ENCODE measurements at places on chromosomes 16 and 17.

DNA sequence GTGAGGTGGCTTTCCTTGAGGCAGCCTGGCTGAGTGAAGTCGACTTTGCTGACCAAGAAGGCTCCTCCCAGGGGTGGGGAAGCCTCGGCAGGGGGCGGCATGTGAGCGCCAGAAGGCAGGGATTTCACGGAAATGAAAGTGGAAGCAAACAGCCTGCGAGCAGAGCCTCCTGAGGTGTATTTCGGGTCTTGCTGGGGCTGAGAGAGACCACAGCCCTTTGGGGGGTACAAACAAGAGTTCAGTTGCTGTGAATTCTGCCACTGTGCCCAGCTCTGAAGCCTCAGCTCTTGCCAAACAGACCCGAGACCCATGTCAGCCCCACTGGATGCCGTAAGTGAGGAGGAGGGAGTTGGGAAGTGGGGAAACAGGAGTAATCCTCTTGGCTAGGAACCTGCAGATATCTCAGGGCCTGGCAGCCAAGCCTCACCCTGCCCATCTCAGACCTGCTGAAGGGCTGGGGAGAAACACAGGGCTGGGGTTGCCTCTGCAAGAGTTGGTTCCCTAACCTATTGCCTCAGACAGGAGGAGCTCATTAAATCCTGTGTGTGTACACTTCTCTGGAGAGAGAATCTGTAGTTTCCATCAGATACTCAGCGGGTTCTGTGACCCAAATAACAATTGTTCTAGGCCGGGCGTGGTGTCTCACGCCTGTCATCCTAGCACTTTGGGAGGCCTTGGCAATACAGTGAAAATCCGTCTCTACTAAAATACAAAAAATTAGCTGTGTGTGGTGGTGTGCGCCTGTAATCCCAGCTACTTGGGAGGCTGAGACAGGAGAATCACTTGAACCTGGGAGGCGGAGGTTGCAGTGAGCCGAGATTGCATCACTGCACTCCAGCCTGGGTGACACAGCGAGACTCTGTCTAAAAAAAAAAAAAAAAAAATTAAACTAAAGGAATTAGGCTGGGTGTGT, at the start of gene IFI35:
Gene IFI35 (plus strand): TSS at position 146 of the 913 bp plus-strand sequence. CDS start 164 bp downstream, at position 310.
- DNase-seq: peak; percentile 88

DNA sequence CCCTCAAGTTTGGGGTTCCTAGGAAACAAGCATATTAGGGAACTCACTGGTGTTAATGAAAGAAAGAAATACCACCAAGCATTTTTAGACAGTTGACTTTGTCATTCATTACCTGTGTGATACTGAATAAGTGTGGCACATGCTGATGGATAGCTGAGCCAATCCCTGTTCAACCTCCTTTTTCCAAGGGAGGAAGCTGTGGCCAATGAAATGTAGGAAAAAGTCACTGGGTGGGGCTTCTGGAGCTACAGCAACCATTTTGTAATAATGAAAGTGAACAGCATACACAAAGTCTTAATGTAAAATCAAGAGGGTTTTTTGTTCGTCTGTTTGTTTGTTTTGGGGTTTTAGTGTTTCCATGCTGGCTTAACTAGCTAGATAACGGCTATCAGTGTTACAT, 254.3 kb upstream of the SALL1 start:
- no peak for DNase-seq

DNA sequence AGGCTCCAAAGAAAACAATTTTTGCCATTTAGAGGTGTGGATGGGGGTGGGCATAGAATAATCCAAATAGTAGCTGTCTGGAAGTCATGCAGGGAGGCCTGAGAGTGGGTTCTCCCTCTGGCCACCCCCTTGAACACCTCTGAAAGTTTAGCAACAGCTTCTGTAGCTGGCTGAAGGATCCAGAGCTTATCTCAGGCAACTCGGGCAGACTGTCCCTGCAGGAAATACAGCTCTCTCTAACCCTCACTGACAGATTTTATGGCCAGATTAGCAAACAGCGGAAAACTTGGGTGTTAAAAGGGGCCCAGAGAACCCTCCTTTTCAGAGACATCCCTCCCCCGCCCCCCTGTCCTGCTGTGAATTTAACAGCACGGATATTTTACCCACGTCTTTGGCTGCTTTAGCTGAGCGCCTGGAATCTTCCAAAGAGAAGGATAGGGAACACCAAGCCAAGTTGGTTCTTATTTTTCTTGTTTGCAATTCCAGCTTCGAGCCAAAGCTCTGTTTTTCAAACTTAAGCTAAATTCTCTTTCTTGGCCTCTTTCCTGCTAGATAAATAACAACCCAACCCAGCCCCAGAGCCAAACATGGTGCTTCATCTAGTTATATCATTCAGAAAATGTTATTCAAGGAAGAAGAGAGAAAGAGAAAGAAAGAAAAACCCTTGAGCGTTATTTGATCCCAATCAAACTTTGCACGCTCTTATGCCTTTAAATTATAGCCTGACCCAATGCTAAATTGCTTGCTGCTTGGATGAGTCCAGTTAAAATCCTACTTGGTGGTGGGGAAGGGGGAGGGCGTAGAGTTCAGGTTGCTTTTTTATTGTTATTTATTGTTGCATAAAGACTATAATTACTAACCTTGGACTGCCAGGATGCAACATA, 2.3 kb upstream of the HOXB2 start:
- DNase-seq: no peak

DNA sequence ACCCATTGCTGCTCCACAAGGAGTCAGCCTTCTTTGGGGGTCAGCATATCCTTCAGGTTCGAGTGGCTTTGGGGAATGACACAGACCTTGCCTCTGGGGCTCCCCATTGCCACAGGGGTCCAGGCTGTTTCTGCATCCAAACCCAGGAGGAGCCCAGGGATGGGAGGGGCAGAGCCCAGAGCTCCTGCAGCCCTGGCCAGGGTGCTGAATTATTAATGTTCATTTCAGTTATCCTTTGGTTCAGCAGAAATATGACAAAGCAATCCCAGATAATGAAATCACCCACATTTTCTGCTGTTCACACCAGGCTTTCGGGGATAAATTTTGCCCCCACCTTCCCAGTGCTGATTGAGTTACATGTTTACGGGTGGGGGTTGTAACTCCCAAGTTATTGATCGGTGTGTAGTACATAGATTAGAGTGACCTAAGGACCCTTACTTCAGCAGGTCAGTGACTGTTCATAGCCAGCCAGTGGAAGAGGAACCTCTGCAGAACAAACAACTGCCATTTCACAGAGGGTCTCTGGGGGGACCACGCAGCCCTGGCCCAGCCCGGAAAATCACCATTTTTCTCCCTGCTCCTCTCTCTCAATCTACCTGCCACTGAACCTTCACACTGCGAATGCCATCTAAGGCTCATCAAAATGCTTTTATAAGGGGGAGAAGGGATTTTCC, 240.3 kb upstream of the N4BP1 start:
- DNase-seq: no peak

DNA sequence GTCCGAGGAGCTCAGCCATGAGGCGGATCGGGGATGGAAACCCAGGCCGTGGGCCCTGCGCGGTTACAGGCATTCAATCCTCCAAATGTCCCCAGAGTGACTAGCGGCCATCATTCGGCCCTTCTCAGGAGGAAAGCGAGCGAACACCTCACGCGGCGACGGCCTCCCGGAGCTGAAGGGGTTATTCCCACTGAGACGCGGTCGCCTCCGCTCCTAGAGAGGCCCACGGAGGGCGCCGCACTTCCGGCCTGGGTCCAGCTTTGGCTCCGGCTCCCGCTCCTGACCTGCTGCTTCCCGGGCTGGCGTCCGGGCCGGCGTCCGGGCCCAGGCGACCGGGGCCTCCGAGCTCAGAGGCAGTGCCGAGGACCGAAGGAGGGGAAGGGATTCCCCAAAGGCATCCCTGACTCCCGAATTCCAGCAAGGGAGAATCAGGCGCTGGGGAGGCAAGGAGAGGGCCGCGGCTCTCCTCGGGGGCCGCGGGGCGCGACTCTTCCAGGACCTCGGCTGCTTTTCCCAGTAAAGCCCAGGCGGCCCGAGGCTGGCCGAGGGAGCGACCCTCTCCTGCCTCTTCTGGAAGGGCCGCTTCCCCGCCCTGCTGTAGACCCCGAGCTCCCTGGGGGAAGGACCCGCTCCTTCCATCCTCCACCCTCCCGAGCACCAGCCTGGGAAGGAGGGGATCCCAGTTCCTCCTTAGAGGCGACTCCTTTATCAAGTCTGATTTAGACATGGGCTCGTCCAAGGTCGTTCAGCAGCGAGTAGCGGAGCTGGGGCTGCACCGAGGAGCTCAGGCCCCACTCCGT, 18.6 kb upstream of the ZNF629 start:
- DNase-seq: peak; percentile 94

GRCh38 chr17:65994679-65995078, 197.3 kb downstream of the CEP112 start:
- DNase-seq: no peak

GRCh38 chr16:65510850-65511249, 389.0 kb upstream of the CDH11 start:
- no peak for DNase-seq

GRCh38 chr16:78278056-78278450, 178.6 kb downstream of the WWOX start:
- DNase-seq: no peak

- DNase-seq: no peak
Measured at GRCh38 chr17:13986855-13987254, 82.4 kb upstream of the COX10 start.

GRCh38 chr17:78349891-78350642, 9.8 kb downstream of the SOCS3 start:
- no peak for DNase-seq

DNA sequence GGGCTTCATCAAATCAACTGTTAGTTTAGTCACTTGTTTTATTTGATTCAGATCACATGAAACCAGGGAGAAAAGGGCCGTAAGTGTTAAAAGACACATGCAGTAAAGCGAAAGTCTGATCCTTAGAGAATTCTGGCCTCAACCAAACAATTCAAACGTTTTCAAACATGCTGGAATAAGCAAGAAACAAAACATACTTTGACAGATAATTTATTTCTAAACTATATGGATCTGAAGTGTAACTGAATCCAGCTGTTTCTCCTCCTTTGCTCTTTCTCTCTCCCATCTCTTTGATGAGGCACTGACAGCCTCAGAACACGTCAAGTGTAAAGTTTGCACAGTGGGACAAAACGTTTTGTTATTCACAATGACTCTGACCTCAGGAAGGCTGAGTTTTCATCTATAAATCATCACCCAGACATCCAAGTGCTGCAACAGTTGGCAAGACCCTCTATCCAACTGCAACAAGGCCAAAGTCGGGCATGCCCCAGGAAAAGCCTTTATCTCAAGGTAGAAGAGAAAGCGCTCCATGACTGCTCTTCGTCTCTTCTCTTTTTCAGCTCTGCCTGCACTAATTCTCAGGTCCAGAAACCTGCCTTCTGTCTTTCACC, 267.1 kb upstream of the MYOCD start:
- DNase-seq: no peak

- DNase-seq: no peak
Measured at GRCh38 chr16:586047-586644, 3.7 kb upstream of the RAB40C start.

DNA sequence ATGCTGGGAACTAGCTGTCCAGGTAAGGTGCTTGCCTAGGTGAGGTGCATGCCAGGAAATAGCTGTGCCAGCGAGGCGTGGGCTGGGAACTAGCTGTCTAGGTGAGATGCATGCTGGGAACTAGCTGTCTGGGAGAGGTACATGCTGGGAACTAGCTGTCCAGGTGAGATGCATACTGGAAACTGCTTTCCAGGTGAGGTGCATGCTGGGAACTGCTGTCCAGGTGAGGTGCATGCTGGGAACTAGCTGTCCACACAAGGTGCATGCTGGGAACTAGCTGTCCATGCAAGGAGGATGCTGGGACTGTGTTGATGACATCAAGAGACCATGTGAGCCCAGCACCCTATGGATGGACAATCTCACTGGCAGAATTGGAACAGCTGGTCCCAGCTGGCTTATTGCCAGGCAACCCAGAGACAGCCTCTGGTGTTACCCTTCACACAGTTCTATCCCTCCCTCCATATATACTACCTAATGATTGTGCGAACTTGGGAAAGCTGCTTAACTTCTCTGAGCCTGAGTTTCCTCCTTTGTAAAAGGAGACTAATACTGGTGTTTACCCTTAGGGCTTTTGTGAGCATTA, 479.9 kb upstream of the RBFOX1 start:
- DNase-seq: no peak

- no peak for DNase-seq
Measured at GRCh38 chr16:69763599-69763942, 1.4 kb downstream of the WWP2 start.

GRCh38 chr16:66751303-66751991, at the start of gene DYNC1LI2:
Gene DYNC1LI2 (minus strand): TSS chr16:66751609. CDS start chr16:66751591, 18 bp downstream.
- peak; percentile 94 for DNase-seq

GRCh38 chr16:78091419-78091818, 8.0 kb upstream of the WWOX start:
- DNase-seq: no peak

DNA sequence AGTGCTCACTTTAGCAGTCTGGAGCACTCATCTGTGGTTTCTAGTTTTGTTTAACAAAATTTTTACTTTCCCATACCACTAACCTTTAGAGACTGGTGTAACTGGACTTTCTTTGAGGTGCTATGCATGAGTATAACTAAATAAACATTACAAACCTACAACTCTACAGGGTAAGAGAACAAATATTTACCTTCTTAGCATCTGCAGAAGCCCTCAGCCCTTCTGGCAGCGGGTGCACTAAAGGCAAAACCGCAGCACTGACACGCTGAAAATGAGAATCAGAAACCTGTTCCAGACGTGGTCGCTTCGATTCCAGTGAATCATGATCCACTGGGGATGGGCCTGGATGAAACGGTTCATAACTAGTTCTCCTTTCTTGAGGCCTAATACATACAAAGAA, 43.7 kb downstream of the NCOR1 start:
- no peak for DNase-seq

DNA sequence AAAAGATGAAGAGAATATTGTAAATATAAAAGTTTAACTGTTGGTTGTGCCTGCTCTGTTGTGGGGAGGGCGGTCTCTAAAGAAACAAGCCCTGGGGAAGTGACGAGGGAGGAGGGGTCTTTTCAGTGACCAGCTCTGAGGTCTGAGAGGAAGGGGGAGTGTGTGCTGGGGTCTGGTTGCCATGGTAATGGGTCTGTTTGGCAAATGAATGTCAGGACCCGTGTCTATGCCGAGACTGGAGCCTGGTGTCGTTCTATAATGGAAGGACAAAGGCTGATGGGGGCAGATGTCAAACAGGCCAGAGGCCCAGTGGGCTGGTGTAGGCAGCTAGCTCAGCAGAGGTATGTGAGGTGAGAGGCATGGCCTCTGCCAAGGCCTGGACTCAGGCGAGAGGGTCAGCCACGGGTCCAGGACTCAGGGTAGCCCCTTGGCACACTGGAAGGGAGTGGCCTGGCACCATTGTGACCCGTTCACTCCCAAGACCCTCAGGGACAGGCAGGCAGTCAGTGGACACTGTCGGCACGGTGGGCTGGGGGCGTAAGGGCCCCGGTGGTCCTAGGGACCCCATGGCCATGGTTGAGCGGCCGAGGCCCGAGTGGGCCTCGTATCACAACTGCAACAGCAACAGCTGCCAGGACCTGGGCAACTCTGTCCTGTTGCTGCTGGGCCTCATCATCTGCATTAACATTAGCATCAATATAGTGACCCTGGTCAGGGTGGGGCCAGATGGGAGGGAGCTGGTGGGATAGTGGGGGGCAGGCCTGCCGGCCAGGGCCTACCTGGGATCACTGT, at the start of gene SPEM1:
Gene SPEM1 (plus strand): TSS at position 506 of the 792 bp plus-strand sequence. CDS start 61 bp downstream, at position 567.
- DNase-seq: no peak

- DNase-seq: peak; percentile 47
Measured at GRCh38 chr17:10875984-10876555, 38.2 kb upstream of the PIRT start.

- peak; percentile 87 for DNase-seq
Measured at GRCh38 chr17:49556223-49556943, 19.3 kb upstream of the NXPH3 start.

GRCh38 chr17:8158267-8159031, 4.3 kb downstream of the VAMP2 start:
- DNase-seq: peak; percentile 88

Data from AG08395 (cell line).